Suppressor macrophage (primary cell): ENCODE measurements at places on chromosomes 2 and 18.
A peak's percentile ranks its signal among the peaks of the same experiment; 100 is the strongest.

- no peak for DNase-seq
These were observed 98.5 kb upstream of the SPATS2L start for GRCh38 chr2:200208041-200208440.

DNA sequence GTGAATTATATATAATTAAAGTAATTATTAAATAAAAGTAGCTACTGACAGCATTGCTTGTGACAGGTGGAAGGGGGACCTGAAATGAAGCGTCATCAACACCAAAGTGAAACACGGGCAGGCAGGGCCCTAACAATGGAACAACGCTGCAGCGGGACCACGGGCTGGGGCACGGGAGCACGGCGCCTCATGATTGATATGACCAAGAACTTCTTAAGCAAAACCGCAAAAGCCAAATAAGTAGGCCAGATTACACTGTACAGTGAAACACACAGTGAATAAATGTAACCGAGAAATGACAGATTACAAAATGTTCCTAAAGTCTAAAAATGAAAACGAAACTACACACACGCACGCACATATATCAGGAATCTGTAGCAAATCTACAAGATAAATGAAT, 81.4 kb downstream of the SNTG2 start:
- DNase-seq, result no peak

DNA sequence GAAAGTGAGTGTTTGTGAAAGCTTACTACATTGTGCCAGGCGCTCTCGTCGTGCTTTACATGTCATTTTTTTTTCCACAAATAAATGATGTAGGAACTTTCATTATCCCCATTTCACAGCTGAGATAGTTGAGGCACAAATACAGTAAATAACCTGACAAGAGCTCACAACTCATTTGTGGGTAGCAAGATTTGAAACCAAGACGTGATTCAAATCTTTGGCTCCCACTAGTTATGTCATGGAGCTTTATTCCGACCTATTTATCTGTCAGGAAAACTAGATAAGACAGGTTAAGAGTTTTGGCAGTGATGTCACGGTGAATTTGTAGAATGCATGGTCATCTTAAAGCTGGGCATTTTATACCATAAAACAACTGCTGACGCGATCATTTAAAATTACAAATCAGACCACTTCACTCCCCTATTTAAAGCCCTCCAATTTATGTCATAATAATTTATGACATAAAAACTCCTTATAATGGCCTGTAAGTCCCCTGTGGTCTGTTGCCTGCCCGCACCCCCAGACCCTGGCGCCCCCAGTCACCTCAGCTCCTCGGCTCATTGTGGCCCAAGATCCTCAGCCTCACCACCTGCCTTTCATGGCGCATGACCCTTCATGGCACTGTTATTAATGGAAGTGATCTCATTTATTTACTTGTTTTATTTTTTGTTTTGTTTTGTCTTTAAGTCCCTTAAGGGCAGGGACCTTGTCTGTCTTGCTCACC, 678 bp upstream of the ZNF24 start:
- DNase-seq, result no peak

- no peak for DNase-seq
These were observed 2.1 kb upstream of the NGEF start for GRCh38 chr2:233015019-233015645.

GRCh38 chr2:199223791-199224190, 233.9 kb downstream of the SATB2 start:
- DNase-seq, result no peak

- no peak for DNase-seq
These were observed 2.7 kb upstream of the DCC start for GRCh38 chr18:52337276-52337675.

DNA sequence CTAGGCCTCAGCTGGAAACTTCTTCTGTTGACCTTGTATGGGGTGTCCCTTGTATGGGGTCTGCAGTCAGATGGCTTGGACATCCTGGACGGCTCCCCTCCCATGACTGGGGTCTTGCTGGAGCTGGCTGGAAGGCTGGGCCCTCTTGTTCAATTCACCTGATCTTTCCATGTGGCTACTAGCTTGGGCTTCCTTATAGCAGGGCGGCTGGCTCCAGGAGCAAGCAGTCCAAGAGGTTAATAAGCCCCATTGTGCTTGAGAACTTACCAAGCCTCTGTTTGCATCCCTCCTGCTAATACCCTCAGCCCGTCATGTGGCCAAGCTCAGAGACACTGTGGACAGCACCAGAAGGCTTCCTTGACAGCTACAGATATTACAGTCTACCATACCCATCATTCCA, 111.6 kb upstream of the NPAS2 start:
- DNase-seq, result no peak

DNA sequence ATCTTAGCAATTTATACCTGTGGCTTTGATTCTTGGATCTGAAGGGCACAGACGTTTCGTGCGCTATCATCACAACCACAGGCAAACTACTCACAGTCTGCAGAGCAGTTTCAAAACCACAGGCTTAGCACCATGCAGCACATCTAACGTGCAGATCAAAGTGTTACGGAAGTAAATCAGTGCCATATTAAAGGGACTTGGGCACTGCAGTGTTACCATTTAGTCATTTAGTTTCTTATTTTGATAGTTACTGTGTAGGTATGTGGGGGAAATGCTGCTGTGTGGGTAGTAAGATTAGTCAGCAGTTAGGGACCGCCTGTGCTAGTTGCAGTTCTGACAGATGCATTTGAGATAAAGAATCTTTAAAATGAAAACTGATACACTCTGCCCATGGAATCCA, 384.0 kb downstream of the NBAS start:
- no peak for DNase-seq

DNA sequence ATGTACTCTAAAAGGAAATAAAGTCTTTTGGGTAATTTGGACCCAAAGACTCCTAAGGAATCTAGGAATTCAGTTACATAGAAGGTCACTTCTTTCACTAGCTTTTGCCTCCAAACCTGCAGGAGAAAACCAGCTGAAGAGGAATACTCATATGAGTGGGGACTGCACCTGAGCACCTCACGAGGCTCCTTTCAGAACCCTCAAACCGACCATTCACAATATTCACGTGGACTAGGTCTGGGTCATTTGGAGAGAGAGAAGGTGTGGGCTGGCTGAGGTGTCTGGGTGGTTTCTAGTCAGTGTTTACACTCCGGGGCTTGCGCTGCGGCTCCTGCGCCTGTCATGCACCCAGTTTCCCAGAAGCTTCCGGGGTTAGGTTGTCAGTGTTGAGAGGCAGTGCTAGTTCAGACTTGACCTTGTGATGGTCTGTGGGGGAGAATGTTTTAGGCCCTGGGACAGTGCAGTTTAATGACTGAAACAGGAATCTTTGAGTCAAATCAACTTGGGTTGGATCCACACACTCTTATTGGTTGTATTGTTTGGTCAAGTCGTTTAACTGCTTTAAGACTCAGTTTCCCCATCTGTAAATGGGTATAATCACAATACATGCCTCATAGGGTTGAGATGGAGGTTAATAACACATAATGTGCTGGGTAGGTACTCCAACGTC, 78.4 kb downstream of the LIMS1 start:
- DNase-seq, result no peak

- DNase-seq, result no peak
These were observed 13.3 kb downstream of the BCL2 start for GRCh38 chr18:63306249-63306648.

DNA sequence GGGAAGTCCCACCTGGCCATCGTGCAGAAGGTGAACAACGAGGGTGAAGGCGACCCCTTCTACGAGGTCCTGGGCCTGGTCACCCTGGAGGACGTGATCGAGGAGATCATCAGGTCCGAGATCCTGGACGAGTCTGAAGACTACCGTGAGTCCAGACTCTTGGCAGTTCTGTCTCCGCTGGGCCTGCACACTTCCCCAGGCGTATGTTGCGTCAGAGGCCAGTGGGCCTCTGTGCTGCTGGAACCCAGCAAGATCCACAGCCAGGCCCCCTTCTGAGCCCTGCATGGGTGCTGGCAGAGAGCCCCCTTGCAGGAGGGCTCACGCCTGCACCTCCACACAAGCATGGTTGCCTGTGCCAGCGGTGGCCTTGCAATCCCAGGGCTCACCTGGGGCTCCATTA, 9.0 kb downstream of the CNNM3 start:
- DNase-seq, result no peak

DNA sequence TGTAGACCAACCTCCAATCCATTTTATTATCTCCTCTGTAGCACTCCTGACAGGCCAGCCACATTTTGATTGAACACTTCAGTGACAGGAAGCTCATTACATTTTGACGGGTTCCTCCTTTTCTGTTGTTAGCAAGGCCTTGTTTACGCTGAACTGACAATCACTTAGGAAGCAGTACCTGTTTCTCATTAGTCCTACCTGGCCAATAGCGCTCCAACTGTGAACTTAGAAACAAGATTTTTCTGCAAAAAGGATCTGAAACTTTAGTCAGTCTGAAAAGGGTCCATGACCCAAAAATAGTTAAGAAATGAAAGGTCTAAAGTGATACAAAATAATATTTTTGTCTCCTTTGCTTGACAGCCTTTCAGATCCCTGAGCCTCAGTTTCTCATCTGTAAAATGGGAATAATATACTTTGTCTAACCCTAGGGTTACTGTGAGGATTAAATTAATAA, 119.6 kb upstream of the MSTN start:
- no peak for DNase-seq

GRCh38 chr2:127592761-127593227, 53.2 kb upstream of the GPR17 start:
- DNase-seq, result no peak

GRCh38 chr18:62386601-62387000, 61.5 kb downstream of the TNFRSF11A start:
- DNase-seq, result no peak

GRCh38 chr2:110729106-110729505, 3.3 kb upstream of the ACOXL start:
- DNase-seq, result no peak

GRCh38 chr2:16268301-16269000, 328.1 kb downstream of the MYCN start:
- DNase-seq, result no peak

- no peak for DNase-seq
These were observed 40.0 kb downstream of the SLC40A1 start for GRCh38 chr2:189540551-189540950.

GRCh38 chr2:5697562-5697961, 5.4 kb downstream of the SOX11 start:
- DNase-seq, result no peak

DNA sequence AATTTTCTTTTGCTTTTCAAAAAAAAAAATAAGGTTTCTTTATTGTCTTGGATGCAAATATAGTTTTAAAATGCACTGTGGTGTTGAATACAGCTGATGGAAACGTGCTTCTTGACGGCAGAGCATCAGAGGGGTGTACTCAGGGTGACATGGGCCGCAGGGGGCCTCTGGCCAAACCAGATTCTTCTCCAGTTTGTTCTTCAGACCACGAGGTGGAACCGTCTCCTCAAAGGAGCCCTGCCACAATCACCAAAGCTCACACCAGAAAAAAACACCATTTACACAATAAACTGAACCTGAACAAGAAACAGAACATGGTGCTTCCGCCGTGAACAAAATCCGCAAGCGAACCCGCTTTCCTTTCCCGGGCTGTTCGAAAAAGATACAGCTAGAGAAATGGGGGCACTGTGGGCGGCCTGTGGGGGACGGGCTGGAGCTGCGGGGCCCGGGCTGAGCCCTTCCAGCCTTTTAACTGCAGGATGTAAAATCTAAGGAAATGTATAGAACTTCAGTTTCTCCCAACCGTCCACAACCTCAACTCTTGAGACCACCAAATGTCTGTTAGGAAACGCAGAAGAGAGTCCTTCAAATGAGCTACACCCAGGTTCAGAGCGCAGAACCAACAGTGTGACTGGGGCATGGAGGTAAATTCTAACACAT, 34.5 kb downstream of the PSMG2 start:
- DNase-seq, result no peak

DNA sequence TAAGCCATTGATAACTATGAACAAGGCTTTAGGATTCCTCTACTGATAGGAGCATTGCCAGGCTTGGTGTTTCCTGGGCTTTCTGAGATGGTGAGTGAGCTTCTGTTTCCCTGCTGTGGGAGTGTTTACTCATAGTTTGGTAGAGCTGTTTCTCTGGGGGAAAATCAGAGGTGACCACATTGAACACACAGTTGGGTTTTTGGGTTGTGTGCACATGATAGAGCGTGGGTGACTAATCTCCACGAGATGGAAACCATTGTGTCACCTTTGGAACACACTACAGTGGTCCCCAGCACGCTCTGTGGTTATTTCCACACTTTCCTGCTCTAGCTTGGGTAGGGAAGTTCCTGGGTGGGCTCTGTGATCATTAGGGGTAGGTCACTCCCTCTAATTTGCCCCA, 5.4 kb downstream of the IL1R1 start:
- peak; percentile 29 for DNase-seq

DNA sequence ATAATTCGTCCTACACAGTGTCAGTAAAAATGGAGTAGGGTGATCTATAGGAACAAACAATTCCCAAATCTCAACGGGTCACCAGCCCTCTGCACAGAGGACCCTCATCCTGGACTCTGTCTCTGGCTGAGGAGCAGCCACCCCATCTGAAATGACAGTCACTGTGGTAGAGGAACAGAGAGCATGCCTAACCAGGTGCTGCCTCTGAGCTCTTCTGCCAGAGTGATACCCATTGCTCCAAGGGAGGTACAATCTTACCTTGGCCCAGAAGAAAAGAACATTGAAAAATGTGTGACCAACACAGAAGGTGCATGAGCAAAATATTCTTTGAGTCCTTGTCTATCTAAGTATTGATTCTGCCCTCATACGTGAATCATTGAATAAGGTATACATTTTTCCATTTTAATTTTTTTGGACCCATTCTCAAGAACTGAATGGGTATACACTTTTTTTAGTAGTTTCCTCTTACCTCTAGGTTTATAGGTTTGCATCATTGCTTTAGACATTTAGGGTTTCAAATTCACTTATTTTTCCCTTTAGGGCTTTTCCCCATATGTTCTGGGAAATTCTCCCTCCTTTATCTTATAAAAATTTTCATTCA, 8.7 kb downstream of the SP140 start:
- no peak for DNase-seq

DNA sequence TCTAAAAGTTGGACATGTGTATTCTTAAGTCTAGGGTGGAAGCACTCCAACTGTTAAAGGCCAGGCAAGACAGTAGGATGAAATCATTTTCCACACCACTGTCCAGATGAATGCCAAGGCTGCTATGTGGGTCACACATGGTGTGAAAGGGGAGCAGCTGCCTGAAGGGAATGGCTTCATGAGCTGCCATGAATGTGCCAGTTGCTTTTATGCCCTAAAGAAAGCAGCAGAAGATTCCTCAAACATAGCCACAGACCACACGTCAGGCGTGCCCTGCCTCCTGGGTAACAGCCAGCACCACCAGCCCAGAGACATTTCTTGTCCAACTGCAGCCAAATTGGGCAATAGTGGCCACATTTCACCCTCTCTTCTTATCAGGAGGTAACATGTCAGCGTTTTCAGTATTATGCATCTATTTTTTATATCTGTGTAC, 130.2 kb downstream of the MTCL1 start:
- peak; percentile 10 for DNase-seq

DNA sequence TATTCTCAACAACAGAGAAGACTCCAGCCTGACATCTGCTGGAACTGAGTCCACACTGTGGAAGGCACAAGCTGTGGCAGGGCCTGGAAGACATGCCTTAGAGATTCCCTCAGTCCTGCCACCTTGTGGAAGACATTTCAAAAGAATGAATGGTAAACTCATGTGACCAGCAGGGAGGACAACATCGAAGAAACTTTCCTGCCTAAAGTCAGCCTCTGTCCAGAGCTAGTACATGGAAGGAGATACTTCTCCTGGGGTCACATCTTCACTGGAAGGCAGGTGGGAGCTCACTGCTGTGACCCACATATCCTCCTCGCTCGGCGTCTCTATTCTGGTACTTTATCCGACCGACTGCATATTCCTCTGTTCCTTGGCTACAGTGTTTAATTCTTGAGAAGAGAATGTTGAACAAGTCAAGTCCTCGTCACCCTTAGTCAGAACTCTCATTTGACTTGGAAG, 59.5 kb downstream of the PUM2 start:
- peak; percentile 61 for DNase-seq

GRCh38 chr2:201643216-201643890, at the start of gene TMEM237:
Gene TMEM237 (minus strand): TSS chr2:201643503. CDS start chr2:201643400, 103 bp downstream.
- peak; percentile 36 for DNase-seq
